ENCODE measurements at places on chromosomes 4 and X. TPM values are rescaled to one million over a fixed set of nuclear protein-coding genes. Genes with fewer than 3 reads are reported as not detected.

ARAP2 gene
- 0.12 TPM for total RNA-seq

HSFX3 gene
- total RNA-seq: not detected

AMBN gene
- not detected for total RNA-seq

ETNPPL gene
- total RNA-seq: not detected

SLIT2 gene
- 9.3 TPM for total RNA-seq

GAGE12J gene
- total RNA-seq: not detected

PAGE1 gene
- total RNA-seq: not detected

LIMCH1 gene
- total RNA-seq: 4.8 TPM

ARHGAP36 gene
- total RNA-seq: not detected

PROM1 gene
- not detected for total RNA-seq

MAGEB17 gene
- not detected for total RNA-seq

EDNRA gene
- 34.5 TPM for total RNA-seq

IRS4 gene
- not detected for total RNA-seq

IL2RG gene
- not detected for total RNA-seq

UGT2B7 gene
- not detected for total RNA-seq

MGARP gene
- total RNA-seq: 16.0 TPM

DGAT2L6 gene
- total RNA-seq: not detected

SUPT20HL2 gene
- not detected for total RNA-seq

SYP gene
- 0.23 TPM for total RNA-seq

PIN4 gene
- 6.4 TPM for total RNA-seq

LUZP4 gene
- total RNA-seq: not detected

TECRL gene
- total RNA-seq: not detected

Measured in pericardium fibroblast (primary cell).